Spinal cord (tissue), 10 donors: ENCODE measurements at places on chromosomes 7 and 10.

DNA sequence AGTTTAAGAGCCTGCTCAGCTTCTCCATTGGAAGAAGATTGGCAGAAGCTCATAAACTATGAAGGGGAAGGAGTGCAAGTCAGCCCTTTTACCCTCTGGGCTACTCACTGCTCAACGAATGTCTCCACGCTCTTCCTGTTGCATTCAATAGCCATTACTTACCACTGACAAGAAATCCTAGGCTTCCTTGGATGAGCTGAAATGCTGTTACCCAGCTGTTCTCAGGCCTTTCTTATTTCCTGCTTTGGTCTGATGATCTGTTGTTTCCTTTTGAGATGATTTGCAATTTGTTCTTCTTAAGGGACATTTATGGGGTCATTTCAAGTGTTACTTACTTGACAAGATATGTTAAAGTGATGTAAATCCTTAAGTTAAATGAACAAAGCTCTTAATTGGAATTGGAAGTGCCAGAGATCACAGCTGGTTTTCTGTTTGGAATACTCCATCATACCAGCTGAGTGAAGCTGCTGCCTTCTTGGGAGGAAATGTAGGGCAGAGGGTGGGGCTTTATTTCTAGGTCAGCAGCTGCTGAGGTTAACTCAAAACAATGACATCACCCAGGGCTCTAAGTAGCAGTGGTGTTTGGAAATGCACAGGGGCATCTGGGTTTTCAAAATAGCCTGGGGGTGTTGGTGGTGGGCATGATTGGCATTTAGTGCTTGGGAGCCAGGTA lies 170.0 kb downstream of the PRKCQ start:
- DNase-seq, result peak; percentile 32

DNA sequence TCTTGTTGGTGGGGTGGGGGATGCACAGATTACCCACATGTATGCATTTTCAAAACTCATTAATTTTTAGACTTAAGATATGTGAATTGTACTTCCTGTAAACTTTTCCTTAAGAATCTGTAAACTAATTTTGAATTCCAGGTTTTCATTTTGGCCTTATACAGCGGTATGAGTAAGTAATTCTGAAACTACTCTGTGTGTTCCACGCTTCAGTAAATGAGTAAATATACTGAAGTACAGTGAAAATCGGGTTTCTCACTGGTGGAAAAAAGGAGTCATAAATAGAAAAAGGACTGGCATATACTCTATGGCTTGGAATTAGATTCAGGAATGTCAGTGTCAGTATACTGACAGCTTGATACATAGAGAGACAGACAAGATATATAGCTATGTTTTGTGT lies 72.8 kb downstream of the CTTNBP2 start:
- DNase-seq, result no peak

GRCh38 chr7:57867884-57868701 lies 418.1 kb downstream of the ZNF716 start:
- DNase-seq, result peak; percentile 1

GRCh38 chr7:114981323-114981722 lies 59.4 kb downstream of the MDFIC start:
- DNase-seq, result no peak

GRCh38 chr7:90994121-90994520 lies 270.1 kb upstream of the FZD1 start:
- no peak for DNase-seq

DNA sequence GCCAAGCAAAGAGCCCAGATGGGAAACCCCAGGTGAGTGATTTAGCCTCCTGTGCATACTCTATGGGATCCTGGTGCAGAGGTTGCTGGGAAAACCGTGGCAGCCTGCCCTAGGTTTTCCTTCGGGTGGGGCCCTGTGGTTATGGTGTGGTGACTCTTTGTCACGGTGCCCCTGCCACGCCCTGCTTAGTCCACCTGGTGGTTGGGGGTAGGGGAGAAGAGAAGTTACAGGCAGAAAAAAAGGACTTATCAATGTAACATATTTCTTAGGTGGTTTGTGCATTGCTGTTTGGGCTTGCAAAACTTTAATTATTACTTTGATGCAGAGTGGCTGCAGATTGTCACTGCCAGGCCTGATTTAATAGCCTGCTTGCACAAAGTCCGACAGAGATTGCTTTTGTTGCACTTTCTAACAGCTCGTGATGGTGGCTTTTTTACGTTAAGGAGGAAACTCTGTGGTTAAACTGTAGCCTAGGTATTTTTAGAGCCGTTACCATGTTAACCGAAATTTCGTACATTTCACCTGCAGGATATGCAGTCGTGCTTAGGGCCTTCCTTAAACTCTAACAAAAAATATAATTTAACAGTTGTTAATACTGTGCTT lies 197.4 kb downstream of the RNLS start:
- DNase-seq, result no peak

DNA sequence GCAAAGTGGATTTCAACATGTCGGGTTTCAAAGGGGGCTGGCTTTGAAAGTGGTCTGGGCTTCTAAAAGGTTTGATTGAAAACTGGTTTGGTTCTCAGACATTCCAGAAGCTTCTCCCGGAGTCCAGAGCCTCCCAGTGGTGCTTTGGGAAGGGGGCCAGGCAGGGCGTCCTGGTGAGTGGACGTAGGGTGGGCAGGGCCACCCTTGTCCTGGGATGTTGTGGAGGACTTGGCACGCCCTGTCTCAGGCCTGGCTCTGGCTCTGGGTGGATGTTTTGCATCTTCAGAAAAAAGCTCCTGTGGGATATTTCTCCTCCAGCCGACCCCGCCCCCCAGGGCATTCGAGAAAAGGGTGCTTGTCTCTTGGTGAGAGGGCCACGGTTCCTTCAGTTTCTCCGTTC lies 31.2 kb downstream of the GRIFIN start:
- no peak for DNase-seq

- peak; percentile 17 for DNase-seq
These were observed 206.8 kb downstream of the CUX1 start for GRCh38 chr7:102024005-102024768.

DNA sequence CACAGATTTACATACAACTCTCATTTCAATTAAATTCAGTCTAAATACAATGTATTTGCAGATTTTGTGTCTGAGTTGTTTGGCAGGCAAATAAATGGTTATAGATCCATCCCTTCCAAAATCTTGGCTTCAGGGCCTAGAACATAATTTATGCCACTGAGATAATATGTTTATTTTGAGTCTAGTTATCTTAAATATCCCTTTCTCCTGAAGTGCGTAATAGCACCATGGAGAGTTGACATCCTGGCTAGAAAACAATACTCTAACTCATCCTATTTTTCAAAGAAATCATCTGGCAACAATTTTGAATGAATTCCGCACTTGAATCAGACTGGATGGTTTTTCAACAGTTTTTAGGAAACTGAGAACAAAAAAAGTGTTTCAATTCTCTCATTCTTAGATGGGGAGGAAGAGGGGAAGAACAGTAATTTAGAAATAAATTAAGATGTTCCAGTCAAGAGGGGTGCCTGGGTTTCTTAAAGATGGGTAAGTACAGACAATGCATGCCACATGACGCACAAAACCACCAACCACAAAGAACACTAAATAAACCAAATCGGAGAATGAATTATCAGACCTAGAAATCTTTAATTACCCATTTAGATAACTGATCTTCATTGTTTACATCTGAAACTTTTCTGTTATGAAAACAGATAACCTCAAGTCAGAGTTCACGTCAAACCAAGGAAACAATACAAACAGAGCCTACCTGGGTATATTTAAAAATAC lies 228.7 kb upstream of the PTN start:
- DNase-seq, result peak; percentile 23

DNA sequence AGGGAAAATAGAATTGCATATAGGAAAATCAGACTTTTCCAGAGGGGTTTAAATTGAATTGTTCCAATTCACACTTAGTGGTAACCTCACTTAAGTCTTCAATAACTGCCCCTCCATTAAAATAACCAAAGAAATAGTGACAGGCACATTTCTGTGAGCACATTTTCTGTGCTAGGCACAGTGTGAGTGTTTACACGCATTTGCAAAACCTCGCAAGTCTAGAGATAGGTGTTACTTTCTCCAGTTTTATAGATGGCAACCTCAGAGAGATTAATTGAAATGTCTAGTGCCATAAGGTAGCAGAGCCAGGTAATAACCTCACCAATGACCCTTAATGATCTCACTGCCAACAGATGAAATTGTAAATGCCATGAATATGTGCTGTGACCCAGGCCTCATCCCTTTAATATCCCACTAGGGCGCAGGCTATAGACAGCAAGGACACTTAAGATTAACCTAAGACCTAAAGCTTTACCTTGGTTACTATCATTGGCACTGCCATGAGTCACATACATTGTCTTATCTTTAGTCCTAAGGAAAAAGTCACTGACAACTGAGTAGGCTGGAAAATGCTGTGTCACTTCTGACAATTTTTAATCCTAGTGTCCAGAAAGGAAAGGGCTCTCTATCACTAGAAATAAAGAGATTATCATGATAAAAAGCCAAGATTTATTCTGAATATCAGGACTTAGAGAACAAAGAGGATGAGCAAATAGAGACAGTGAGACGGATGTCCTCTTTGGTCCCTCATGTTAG lies 187.8 kb downstream of the PPP1R17 start:
- DNase-seq, result no peak

DNA sequence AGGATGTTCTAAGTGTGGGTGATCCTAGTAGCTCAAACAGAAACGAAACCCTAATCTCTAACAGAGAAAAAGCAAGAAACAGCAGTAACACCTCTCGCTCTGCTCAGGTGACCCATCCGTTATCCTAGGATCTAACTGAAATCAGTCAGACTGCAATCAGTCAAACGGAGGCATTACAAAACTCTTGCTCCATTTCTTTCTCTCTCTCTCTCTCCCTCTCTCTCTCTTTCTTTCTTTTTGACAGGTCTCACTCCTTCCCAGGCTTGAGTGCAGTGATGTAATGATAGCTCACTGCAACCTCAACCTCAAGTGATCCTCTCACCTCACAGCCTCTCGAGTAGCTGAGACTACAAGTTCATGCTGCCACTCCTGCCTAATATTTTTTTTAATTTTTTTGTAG lies 1283.5 kb upstream of the CELF2 start:
- no peak for DNase-seq

- no peak for DNase-seq
These were observed 86.6 kb downstream of the COL28A1 start for GRCh38 chr7:7449055-7449454.

- no peak for DNase-seq
These were observed 175.4 kb downstream of the SKAP2 start for GRCh38 chr7:26688936-26689506.

- DNase-seq, result no peak
These were observed 4.4 kb downstream of the PLAU start for GRCh38 chr10:73915206-73915851.
